Stimulated activated CD8-positive, alpha-beta memory T cell treated with anti-CD3 and anti-CD28 coated beads, Interleukin-7, amount 100 ng/mL, for 24 hours (primary cell): ENCODE measurements at places on chromosomes 2 and 18.
A peak's percentile ranks its signal among the peaks of the same experiment; 100 is the strongest.

DNA sequence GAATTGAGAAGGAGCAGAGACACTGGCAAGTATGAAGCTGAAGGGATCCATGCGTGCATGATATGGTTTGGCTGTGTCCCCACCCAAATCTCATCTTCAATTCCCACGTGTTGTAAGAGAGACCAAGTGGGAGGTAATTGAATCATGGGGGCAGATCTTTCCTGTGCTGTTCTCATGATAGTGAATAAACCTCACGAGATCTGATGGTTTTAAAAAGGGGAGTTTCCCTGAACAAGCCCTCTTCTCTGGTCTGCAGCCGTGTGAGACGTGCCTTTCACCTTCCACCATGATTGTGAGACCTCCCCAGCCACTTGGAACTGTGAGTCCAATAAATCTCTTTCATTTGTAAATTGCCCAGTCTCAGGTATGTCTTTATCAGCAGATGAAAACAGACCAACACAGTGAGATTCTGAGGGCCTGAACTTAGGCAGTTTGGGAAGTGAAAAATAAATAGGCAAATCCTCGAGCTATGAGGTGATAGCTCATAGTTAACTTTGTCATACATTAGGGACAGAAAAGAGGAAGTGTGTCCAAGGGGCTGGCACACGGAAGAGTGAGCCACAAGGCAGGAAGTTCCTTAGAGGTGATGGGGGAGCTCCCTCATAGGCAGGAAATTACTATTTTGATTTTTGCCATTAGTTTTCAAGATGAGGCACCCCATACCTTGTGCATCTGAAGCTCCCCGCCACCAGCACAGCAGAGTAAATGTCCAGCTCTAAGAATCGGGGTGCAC, 658.8 kb upstream of the ID2 start:
- DNase-seq: no peak

DNA sequence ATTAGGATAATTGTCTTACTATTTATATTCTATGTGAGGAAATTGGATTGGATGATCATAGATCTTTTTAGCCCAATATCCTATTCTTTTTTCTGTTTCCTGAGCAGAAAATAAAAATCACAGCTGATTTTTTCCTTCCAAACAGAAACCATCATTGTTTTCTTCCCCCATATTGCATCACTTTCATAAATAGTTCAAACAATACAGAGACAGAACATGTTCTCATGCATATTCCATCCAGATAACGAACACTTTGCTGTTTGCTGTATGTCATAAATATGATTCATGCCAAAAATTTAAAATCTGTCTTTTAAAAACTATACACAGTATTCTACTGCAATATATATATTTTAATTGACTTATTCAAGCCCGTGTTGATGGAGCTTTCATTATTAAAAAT, 22.0 kb upstream of the RALBP1 start:
- DNase-seq: no peak

GRCh38 chr2:45014016-45014702, 4.9 kb upstream of the SIX2 start:
- DNase-seq: no peak

DNA sequence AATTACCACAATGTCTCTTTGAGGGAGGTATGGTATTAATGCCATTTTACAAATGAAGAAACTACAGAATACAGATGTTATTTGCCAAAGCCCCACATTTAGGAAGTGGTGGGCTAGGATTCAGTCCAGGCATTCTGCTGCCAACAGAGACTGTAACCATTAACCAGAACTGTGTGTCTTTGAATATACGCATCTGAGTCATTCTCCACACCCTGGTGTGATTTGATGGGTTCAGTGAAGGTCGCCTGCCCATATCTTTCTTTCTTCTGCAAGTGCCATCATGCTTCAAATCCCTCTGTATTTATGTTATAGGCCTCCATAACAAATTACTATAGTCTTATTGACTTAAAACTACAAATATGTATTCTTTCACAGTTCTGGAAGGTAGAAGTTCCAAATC, 479.0 kb upstream of the DCC start:
- no peak for DNase-seq

GRCh38 chr2:240340361-240340761, 95.1 kb upstream of the GPC1 start:
- DNase-seq: no peak

DNA sequence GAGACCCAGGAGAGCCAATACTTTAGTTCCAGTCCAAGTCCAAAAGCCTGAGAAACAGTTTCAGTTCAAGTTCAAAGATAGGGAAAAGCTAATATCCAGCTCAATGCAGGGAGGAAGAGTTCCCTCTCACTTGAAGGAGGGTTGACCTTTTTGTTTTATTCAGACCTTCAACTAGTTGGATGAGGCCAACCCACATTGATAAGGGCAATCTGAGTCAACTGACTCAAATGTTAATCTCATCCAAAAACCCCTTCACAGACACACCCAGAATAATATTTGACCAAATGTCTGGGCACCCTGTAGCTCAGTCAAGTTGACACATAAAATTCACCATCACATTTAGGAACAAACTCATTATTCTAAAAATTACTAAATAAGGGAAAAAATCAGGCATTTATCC, 246.8 kb downstream of the METTL4 start:
- DNase-seq: no peak

GRCh38 chr2:129802290-129802689, 177.2 kb upstream of the RAB6C start:
- no peak for DNase-seq

- no peak for DNase-seq
Measured at GRCh38 chr2:6970551-6970950, 53.3 kb downstream of the RNF144A start.

- no peak for DNase-seq
Measured at GRCh38 chr2:12009323-12009905, 263.0 kb downstream of the LPIN1 start.

GRCh38 chr2:204686406-204686805, 141.1 kb downstream of the PARD3B start:
- no peak for DNase-seq

DNA sequence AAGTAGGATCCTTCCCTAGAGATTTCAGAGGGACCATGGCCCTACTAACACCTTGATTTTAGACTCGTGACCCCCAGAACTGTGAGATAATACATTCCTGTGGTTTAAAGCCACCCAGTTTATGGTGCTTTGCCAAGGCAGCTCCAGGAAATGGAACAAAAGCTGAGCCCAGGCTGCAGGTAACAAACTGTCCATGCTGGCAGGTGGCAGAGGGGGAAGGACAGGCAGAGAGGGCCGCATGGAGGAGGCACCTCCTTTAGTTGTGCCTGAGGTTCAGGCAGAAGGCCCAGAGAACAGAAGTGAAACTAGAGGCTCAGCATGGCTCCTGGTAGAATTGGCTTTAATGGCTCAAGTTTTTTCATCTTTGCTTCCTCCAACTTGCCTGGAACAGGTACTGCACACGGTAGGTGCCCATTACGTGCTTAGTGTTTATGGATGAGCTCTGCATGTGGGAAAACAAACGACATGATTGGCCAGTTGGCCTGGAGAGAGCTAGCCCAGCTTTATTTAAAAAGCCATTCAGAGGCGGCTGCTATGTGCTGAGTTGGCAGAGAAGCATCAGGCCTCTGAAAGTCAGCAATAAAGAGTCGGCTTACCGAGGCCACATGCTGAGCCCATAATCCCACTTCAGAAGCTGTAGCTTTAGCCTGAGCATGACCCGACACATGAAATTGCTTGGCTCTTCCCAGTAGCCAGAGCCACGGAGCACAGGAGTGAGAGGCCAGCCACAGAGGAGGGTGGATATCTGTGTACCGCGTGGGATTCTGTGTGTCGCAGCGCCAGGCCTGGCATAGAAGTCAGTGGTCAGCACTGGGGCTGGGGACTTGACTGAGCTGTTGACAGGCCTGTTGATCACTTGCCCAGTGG, 36.5 kb downstream of the HS1BP3 start:
- no peak for DNase-seq

GRCh38 chr2:113124181-113124961, 3.0 kb upstream of the IL1RN start:
- DNase-seq: no peak

GRCh38 chr18:31129398-31130115, 27.3 kb upstream of the DSC2 start:
- DNase-seq: no peak

GRCh38 chr2:22406625-22407024, 978.4 kb upstream of the KLHL29 start:
- DNase-seq: no peak

DNA sequence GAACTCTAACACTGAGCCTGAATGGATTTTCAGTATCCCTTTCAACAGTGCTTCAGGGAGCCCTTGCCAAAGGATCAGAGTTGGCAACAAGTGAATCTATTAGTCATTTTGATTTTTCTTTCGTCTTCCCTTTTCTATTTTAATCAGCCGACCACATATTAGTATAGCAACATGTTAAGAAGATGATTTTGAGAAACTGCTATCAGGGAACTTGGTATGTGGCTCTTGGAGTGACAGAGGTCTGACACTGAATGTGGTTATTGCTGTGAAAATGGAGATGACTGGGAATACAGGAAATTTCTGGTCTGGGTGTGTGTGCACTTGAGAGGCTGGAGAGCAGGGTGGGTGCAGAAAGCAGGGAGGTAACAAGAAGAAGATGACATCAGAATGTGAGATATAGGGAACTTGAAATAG, 28.7 kb upstream of the IL1RL1 start:
- no peak for DNase-seq

DNA sequence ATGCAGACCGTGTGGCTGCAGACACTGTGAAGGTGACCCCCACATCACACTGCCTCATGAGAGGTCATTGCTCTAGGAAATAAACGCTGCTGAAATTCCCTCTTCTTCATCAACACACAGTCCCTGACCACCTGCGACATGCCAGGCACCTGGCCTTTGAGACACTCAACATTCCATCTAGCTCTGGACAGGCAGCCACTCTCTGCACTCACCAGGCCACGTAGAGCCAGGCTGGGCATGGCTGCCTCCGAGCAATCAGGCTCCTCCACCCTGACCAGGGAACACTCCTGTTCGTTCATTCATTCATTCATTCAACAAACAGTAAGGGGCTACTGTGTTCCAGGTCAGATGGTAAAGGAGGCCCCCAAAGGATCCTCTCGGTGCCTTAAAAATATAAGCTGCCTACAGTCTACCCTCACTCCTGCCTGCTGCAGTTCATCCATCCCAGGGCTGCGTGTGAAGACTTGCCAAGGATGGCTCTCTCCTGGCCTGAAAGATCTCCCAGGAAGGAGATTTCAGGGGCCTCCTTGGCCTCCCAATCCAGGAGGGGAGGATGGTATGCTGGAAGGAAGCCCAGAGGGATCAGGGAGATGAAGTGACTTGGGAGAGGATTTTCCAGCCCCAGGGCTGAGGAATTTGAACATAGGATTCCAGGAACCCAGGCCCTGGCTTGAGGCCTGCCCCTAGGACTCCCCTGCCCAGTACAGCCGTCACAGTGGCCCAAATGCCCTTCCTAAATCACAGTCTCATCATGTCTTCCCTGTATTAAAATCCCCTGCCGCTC, 66.7 kb downstream of the TNS1 start:
- DNase-seq: no peak

DNA sequence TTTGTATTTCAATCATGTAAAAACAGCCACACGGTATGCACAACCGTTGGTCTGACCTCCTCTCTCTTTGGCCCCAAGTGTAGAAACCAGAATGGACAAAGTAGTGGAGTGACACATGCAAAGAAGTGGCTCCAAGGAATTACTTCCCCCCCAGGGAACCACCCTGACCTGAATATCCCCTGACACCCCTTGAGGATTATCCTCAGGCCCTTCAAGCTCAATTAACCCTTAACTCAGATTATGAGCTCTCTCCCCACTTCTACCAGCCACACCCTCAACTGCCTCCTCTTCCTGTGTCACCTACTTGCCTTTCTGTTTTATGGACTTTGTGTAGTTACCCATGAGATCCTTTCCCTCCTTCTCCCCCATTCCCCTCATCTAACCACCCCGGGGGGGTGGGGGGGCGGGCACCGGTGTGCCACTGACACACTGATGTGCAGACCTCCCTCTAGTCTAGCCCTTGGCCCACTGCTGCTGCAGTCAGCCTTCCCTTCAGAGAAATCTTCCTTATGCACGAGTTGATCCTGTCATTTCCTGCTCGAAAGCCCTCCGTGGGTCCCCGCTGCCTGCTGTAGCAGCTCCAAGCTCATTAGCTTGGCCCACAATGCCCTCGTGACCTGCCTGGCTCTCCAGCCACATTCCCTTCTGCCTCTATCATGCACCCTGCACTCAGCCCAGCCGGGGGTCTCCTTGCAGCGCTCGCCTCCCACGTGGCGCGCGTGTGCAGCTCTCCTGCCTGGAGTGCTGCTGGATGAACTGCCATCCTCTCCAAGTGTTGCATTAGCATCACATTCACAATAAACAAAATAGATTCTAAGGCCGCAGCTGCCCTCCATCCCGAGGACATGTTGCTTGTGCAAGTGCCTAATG, 40.1 kb upstream of the TMEM177 start:
- no peak for DNase-seq

GRCh38 chr18:79917853-79918614, 33.4 kb downstream of the SLC66A2 start:
- DNase-seq: no peak

GRCh38 chr18:80157708-80158343, 48.8 kb downstream of the ADNP2 start:
- DNase-seq: peak; percentile 64

GRCh38 chr2:106825161-106825560, 60.8 kb downstream of the ST6GAL2 start:
- DNase-seq: no peak

DNA sequence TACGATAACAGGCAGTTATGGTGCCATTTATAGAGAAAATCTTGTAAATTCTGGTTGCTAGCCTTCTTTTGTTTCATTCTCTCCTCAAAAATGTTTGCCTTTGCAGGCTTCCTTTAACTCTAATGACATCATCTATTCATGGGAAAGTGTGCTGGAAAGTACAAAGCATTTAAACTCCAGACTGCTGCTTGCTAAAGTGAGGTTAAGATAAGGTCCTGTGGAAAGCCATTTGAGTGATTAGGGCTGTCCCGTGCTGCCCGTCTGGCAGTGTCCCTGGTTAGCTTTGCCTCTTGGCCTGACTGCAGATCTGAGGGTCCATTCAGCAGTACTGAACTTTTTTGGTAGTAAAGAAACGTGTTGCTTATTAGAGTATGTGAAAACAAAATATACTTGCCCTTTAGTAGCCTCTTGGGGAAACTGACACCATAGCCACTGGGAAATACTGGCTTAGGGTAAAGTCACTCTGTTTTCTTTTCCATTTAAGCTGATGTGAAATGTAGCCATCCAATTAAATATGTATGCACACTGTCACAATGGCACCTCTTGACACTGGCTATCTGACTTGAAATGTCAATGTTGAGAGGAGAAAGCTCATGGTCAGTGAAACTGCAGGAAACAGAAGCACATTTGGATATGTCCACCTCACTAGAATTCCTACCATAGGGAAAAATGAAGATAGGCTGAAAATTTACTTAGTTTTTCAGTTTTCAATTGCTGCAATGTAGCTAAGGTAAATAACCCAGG, 321.5 kb downstream of the SLC8A1 start:
- DNase-seq: no peak

DNA sequence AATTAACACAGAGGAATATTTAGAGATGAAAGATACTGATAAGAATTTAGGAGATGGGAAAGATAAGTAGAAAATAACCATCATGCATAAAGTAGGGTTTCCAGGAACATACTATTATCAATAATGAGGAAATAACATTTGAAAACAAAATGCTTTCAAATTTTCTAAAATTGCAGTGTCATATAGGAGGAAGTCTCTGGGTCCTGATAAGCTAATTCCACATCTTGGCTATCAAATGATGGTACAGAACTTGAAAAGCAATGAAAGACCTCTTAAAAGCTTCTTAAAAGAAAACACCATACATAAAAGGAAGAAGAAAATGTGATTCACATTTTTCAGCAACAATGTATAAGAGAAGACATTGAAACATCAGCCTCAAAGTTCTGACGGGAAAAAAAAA, 1024.8 kb downstream of the TSN start:
- no peak for DNase-seq

- DNase-seq: no peak
Measured at GRCh38 chr2:62270728-62271127, 74.8 kb downstream of the B3GNT2 start.
